ENCODE measurements at places on chromosomes 13 and 19.

- DNase-seq, result no peak
Measured at GRCh38 chr19:7522923-7523667, 671 bp downstream of the MCOLN1 start.

- DNase-seq, result no peak
Measured at GRCh38 chr19:47343194-47343802, 5.8 kb upstream of the DHX34 start.

- DNase-seq, result peak; percentile 96
Measured at GRCh38 chr19:58554494-58555368, at the start of gene CHMP2A. CHMP2A (minus strand) TSS chr19:58555105; CDS start chr19:58554212, 893 bp downstream.

GRCh38 chr19:30881281-30881680 is 468.0 kb downstream of the TSHZ3 start:
- no peak for DNase-seq

GRCh38 chr13:37701972-37702371 is 103.4 kb upstream of the POSTN start:
- DNase-seq, result peak; percentile 92

DNA sequence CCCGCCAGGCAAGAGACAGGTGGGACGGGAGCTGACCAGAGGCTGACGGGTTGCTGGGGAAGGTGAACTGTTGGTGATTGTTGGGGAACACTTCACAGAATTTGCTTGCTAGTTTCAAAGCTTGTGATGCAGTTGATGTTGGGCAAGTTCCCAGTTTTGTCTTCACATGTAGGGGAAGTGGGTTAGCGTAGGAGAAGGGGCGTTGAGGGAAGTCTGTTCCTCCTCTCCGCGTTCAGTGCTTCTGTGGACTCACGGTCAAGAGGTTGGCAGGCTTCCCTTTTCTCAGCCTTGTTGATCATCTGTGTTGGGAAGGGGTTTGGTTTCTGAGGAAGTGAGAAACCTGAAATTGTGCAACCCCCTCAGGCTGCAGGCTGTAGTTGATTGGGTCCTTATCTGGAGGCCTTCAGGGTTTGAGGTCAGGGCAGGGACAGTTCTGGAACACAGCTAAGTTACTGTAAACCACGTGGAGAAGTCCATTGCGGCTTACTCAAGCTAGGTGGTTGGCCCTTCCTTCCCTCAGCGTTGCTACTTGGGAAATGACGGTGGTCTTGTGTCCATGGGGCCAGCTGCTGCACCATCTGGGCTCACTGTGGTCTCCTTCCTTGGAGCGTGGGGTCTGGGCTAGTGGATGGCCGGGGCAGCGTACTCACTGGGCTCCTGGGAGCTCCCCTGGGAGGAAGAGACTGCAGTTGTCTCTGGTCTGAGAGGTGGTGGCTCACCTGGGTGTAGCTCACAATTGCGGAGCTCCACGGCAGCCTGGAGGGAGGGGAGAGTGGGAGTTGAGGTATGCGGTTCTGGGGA is 7.5 kb downstream of the RPS9 start:
- DNase-seq, result peak; percentile 50

GRCh38 chr13:25371875-25372283 is at the start of gene ATP8A2:
ATP8A2 (plus strand) TSS chr13:25371974; CDS start chr13:25372213, 239 bp downstream.
- DNase-seq, result no peak

DNA sequence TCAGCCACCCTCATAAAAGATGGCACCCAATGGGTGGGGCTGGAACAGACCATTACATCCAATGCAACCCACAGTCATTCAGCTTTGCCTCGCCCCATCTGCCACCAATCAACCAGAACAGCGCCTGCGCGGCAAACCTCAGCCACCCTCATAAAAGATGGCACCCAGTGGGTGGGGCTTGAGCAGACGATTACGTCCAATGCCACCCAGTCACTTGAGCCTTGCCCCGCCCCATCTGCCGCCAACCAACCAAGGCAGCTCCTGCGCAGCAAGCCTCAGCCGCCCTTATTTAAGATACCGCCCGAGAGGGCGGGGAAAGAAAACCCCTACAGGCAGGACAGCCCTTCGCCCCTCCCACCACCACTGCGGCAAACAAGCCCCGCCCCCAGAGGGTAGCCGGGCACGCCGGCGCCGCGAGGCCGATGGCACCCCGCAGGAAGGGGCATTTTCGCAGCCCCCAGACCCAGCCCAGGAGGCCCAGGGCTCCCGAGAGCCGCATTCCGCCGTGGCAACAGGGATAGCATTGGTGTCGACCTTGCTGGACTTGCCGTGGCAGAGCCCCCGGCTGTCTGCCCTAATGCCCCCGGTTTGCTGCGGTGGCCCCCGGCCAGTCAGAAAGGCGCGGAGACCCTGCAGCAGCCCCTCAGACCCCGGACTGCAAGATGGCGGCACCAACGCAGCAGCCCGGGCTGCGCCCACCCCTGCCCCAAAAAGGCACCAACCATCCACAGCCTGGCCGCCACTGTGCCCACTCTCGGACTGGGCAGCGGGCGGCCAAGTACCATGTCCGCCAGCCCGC is 675 bp downstream of the PEG3 start:
- DNase-seq, result peak; percentile 85

DNA sequence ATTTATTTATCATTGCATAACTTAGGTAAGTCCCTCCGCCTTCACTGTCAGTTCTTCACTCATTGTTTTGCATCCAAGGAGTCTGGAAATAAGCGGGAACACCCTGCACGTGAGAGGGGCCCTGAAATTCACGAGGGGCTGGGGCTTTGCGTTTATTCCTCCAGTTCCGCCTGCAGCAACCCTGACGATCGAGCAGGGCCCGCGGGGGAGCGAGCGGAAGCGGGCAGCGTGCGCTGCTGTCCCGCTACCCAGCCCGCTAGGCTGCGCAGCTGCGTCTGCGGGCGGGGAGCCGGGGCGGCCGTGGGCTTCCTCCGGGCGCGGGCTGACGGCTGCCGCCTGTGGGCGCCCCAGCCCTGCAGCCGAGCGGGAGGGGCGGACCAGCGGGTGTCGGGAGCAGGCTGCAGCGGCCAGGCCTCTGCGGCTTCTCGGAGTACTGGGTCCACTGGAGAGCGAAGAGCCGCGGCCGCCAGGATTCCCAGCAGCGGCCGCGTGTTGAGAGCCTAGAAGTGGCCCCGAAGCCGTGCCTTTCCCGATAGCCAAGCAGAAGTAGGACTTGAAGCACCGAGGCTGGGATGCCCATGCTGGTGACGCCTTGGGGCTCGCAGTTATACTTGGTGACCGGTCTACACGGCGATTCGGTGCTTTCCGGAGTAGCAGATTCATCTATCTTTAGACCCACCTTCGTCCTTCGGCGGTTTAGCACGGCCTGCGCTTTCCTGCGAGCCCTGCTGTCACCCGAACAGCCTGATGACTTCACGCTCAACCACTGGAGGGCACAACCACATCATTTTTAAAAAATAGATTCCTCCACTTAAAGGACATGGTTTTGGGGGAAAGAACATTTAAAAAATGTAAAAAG is 32.9 kb upstream of the SACS start:
- peak; percentile 83 for DNase-seq

DNA sequence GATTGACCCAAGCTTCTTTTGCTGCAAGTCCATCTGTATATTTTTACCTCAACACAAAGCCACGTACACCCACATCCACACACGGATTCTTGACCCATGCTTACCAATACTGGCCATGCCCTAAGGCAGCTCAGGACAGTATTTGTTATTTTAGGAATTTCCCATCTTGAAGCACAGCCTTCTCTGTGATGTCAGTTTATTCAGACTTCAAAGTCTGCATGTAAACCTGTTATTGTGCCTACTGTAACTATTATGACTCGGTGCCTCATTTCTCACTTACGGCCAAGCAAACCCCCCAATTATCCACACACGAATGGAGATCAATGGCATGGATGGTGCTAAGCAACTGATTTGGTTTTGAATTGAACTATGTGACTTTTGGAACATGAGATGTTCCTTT is 17.5 kb downstream of the CLDN10 start:
- no peak for DNase-seq

DNA sequence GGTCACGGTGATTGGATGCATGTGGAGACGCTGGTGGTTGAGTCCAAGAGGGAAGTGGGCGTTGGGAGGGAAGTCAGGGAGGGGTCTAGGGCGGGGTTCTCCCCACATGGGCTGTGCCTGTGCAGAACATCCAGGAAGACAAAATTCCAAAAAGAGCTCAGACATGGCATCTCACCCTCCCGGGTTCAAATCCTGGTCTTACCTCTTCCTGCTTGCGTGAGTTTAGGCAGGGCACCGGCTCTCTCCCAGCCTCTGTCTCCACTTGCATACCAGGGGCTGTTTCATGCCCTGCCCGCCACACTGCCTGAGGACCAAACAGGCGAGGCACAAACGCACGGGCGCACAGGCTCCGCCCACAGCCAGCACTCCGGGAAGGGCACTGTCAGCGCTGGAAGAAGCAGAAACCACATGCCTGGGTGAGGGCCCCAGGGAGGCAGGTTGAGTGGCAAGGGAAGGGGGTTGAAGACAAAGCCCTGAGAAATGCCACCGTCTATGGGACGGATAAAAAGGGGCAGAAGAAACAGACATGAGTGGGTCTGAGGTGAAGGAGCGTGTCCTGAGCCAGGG is 123.6 kb upstream of the SOX1 start:
- no peak for DNase-seq

All from fibroblast of upper back skin (primary cell).